ENCODE measurements at places on chromosomes 1 and 21.

DNA sequence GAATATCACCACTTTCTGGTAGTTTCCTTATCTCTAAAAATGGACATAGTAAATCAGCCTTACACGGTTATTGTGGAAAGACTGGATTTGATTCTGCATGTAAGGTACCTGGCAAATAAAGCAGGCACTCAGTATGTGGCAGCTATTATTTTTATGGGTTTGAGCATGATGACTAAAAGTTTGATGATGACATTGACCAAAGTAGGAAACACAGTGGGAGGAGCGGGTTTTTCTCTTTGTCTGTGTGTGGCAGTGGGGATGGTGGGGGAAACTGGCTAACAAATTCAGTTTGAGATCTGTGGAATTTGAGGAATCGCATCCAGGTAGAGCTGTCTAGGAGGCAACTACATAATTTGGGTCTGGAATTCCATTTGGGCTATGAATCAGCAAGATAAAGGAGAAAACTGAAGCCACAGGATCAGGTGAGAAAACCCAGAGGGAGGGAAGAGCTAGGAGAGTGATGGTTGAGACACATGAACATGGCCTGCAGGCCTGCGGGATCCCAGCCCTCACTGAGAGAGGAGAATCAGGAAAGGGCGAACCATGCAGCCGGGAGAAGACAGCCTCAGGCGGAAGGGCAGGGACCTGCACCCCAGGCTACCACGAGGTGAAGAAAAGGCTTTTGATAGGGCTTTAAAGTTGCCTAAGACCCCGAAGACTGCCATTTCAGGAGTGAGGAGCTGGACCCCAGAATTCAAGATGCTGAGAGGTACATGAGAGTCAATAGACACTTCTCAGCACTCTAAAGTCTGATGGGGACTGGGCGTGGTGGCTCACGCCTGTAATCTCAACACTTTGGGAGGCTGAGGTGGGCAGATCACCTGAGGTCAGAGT lies 52.2 kb downstream of the MEF2D start:
- no peak for DNase-seq

GRCh38 chr1:210531475-210532222 lies 202.9 kb downstream of the HHAT start:
- no peak for DNase-seq

DNA sequence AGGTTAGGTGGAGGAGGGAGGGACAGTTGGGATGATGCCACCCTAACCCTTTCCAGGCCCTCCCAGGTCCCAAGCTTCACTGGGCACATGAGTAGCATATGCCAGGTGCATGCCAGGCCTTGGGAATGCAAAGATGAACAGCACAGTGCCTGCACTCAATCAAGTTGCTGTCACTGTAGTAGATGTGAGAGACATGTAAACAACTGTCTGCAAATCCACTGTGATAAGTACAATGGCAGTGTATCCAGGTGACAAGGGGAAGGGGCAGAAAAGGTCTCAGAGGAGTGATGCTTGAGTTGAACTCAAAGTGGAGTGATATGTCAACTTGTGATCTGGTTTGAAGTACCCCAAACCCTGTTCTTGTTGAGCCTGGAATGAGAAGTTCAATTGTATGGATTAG lies 49.5 kb upstream of the LRRN2 start:
- DNase-seq = no peak

DNA sequence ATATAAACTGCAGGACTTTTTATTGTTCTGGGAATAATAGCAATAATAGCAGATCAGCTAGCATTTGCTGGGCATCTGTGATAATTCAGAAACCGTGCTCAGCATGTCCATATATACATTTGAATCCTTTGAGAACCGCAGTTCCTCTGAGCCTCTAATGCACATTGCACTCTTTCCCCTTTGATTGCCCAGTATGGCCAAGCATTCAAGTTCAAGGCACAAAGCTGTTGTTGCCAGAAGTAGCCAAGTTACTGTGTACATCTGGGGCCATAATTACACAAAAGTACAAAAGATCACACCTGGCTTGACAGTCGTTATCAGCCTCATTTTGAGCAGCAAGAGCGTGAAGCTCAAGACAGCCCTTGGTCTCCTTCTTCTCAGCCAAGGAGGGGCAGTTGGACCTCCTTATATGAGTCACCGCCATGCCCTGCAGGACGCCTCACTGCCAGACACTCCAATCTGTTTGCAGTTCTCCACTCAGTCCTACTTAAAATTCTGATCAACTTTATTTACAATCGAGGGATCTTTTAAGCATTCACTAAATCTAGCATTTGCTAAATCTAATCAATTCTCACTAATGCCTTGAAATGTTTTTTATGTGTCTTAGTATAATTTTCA lies 216.0 kb downstream of the SLC35F3 start:
- no peak for DNase-seq

DNA sequence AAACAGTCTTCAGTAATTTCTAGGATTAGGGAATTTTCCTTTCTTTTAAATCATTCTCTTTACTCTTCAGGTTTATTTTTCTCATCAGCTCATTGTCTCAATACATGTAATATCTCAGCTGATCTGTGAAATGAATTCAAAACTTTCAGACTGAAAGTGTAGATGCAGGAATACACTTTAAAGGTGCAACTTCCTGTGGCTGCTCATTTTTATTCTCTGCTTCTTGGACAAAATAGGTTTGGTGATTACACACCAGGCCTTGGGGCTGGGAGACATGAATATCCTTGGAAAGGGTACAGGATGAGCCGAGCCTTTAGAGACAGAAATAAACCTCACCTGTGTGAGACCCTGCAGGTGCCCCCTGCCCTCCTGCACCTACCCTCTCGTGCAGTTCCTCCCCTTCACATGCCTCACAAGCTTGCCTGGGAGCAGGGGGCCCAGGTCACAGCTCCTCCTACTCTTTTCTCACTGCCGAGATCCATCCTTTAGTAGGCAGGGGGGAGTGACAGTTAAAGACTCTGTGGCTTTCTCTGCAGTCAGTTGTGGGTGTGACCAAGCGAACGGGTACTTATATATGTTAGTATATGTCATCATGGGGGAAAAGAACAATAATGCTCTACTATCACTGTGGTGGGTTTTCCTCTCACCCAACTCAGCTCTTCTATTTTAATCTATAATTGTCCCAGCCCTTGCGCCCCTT lies 23.6 kb downstream of the XCL2 start:
- DNase-seq = no peak

DNA sequence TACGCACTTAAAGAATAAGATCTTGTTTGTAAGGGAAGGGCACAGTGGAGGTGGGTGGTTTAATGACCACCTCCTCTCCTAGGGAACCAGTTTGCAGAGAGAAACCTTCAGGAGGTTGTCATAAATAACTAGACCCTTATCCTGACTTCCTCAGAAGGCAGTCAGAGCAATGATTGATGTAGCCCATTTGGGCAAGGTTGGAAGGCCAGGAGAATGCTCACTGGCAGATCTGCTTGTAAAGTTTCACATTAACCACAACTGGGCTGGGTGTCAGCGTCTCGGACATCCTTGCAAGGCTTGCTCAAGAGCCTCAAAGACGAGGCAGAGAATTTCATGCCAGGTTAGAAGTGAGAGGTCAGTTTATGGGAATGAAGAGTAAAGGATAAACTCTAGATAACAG lies 87.6 kb upstream of the TRABD2B start:
- DNase-seq = no peak

DNA sequence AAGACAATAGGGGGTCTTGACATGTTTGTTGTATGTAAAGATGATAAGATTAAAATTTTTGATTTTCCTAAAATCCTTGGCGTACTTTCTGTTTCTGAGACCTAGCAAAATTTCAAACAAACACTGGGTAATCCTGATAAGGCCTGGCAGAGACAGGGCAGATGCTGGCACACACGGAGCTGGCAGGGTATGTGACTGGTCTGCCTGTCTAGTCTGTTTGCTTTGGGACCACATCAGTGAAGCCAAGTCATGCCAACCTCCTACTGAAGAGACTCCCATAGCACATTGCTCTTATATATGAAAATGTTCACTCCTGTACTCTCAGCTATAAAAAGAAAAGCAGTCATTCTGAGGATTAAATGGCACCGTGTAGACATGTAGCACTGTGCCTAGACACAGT lies 14.1 kb downstream of the TOR3A start:
- no peak for DNase-seq

DNA sequence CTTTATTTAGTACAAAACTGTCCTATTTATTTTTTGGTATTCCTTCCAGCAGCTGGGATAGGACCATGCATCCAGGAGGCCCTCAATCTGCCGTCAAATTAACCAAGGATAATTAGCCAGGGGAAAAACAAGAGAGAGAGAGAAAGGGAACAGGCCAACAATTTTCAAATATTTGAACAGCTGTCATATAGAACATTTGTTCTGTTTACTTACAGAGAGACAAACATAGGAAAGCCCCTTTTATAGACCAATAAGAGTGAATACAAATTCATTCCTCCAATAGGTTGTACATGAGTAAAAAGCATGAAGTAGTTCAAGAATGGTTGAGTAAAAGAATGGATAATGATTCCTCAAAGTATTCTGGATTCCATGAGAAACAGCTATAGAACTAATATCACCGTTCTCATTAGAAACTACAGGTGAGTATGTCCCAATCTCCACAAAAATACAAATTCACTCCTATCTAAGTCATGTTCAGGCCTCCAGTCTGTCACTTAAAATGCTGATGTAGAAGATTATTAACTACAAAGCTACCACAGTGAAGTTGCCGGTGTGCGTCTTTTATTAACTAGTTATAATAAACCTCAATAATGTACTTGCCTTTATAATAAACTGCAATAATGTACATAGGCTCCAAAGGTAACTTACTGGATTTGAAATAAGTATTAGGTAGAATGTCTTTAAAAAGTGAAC lies 64.8 kb upstream of the GNG4 start:
- no peak for DNase-seq

- no peak for DNase-seq
Observed at GRCh38 chr1:20483833-20484518, 2.0 kb downstream of the CAMK2N1 start.

DNA sequence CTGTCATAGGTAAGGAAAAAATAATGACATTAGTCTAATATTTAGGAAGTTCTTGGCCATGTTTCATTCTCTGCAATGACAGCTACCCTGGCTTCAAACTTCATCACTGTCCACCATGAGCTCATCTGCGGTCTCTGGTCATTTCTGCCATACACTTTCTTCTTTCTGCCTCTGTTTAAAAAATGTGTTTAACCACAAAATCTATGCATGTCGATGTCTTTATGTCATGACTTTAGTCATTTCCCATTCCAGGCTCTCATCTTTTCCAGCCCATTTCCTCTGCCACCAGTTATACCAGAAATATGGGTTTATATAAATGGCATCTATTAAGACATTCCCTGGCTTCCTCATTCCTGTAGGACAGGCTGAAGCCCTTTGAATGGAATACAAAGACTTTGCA lies 68.5 kb upstream of the DUSP10 start:
- DNase-seq = peak; percentile 95

- no peak for DNase-seq
Observed at GRCh38 chr21:36188937-36189336, 32.3 kb downstream of the DOP1B start.

GRCh38 chr1:197356723-197357533 lies 88.9 kb downstream of the CRB1 start:
- DNase-seq = peak; percentile 70

DNA sequence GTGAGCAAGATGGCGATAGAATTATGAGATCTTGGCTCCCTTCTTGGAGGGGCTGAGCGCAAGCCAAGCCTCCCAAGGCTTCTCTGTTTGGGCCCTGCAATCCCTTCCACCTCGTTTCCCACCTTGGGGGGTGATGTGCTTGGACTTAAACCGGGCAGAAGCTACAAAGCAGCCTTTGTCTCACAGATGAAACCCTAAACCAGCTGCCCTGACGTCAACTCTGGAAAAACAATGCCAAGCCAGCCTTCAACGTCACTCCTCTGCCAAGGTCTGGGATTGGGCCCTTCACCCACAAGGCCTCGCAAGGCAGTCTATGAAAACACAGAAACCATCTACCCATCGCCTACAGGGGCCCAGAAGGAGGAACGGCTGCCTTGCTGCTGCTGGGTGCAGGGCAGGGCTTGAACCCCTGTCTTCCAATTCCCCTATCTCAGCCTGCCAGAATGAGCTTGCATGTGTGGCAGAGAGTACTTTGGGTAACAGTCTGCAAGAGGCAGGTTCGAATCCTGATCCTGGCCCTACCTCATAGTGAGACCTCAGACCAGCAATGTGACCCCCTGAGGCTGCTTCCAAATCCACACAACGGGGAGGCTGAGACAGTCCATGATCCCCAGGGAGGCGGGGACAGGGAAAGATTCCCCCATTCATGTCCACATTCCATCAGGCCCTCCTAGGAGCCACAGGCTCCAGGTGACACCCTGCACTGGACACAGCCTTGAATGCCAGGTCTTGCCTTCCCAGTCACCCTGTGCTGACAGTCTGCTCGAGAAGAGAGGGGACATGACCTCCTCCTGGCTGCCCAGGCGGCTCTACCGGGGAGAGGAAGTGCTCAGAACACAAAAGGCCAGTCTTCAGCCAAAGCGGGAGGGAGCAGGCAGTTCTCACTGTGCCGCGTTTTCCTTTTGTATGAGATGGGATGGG lies 15.0 kb downstream of the IFFO2 start:
- peak; percentile 84 for DNase-seq

DNA sequence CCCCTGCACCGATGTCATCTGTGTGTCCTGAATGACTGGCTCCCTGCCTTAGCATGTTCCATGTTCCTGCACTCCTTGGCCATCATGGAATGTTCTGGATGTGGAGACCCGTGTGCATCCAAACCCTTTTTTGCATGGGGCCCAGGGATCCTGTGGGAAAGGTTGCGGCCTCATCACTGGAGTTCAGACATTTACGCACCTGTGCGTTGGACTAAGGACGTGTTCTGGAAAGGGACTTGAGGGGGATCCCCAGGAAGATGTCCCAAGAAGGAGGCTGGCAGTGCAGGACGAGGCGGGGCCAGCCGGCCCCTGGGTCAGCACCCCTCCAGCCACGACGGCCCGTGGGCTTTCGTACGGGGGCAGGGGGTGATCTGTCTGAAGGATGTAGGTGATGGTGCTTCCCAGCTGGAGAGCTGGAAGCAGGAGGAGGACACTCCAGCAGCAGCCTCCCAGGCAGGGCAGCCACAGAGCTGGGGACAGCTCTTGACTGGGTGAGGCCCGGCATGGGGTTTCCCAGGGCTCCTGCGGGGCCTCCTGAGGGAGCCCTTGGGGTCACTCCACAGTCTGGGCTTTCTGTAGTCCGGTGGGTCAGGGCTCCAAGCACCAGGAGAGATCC lies 67.2 kb downstream of the SCCPDH start:
- no peak for DNase-seq

GRCh38 chr1:175818929-175819328 lies 75.5 kb upstream of the TNR start:
- DNase-seq = no peak

GRCh38 chr1:160662910-160663309 lies 16.1 kb upstream of the SLAMF1 start:
- DNase-seq = no peak

DNA sequence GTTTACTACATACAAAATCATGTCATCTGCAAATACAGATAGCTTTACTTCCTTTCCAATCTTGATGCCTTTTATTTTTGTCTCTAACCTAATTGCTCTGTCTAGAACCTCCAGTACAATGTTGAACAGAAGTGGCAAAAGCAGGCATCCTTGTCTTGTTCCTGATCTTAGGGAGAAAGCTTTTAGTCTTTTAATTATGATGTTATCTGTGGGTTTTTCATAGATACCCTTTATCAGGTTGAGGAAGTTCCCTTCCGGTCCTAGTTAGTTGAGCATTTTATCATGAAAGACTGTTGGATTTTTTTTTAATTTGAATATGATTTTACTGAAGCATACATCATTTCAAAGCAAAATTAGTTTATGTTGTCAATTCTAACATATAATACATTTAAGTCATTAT lies 45.7 kb upstream of the DISC1 start:
- DNase-seq = no peak

All from bronchial epithelial cell (primary cell).